ENCODE measurements at places on chromosomes 11 and 22.

GRCh38 chr11:34358258-34358727 is 483 bp upstream of the ABTB2 start:
- peak; percentile 8 for DNase-seq

DNA sequence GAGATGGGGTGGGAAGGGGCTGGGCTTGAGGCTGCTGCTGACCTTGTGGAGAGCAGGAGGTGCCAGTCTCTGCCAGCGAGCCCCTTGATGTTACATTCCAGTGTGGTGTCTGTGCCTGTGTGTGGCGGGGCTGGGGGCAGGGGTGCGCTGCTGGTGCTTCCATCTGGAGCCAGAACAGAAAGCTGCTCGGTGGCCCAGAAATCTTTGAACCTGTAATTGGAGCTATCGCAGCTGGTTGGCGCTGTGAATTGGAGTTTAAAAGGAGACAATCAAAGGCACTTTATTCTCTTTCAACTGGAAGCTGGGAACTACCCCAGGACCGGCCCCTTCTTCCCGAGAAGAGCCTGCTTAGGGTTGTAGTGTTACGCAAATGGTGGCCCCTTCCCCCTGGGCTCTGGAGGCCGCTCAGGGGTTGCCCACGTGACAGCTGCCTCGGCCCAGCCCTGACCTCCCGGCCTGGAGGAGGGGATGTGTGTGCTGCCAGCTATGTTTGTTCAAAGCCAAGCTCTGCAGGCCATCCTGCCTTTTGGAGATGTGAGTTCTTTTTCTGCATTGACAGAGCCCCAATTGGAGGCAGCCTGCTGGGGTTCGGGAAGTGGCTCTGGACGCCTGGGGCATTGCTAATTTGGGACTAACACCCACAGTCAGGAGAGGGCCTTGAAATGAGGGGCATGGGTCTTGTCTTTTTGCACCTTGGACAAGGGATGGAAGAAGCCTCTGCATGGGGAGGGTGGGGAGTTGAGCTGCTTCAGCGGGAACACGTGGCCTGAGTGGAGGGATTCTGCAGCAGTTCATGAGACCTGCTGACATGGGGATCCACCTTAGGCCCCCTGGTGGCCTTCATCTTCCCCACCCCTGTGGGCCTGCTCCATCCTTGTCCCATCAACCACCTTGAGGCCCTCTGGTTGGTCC is 14.0 kb upstream of the ARSA start:
- DNase-seq, result no peak

DNA sequence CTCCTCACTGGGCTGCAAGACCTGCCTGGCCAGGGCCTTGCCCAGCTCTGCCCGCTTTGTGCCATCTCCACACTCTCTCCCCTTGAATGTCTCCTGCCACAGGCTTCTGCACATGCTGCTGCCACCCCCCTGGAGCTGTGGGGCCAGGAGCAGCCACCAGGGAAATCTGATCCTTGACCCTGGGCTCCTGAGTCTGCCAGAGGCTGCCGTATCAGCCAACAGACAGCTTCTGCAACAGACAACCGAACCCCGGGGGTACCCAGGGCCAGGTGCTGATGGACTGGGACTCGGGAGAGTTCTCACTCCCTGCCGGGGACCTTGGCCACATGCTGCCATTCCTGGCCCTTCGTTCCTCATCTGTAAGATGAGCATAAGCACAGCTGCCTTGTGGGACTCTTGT is 3.3 kb upstream of the PPARA start:
- no peak for DNase-seq

DNA sequence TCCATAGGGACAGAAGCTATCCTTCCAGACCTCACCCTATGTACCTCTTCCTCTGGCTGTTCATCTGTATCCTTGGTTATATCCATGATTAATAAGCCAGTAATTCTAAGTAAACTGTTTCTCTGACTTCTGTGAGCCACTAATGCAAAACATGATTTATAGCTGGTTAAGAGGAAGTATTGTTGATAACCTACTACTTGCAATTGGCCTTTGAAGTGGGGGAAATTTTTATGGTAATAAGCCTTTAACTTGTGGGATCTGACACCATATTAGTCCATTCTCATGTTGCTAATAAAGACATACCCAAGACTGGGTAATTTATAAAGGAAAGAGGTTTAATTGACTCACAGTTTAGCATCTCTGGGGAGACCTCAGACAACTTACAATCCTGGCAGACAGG is 21.9 kb downstream of the CASP12 start:
- DNase-seq, result no peak

- DNase-seq, result no peak
Measured at GRCh38 chr22:21450320-21450831, 16.8 kb upstream of the TMEM191C start.

DNA sequence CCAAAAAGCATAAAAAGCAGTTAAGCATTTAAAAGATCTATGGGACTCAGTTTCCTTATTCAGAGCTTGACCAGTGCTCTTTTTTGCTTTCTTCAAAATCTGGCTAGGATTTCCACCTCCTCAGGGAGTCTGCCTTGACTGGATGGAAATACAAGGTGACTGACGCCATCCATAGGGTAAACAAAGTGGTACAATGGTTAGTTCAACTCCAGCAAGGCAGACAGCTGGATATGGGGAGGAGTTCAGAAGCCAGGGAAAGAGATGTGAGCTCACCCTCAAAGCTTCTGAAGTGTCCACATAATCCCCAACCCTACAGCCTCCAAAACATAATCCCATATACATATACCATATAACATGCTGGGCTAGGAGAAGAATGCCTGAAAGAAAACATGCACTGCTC is 52.0 kb downstream of the KIRREL3 start:
- DNase-seq, result no peak

GRCh38 chr11:62545437-62546243 is 966 bp downstream of the AHNAK start:
- no peak for DNase-seq

DNA sequence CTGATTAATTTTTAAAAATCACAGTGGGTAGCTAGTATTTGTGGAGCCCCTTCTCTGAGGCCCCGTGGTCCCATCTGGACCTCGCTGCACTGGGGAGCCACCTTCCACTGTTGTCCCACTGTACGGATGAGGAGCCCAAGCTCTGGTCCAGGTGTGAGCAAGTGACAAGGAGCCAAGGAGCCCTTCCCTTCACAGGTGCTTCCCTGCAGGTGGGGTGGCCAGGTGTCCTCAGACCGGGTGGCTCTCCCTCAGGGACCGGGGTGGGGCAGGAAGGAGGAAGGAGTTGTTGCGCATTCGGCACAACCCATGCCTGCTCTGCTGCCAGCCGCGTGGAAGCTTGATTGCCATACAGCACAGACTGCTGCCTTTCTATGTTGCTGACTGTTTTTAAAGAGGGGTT is 10.4 kb upstream of the SEPTIN5 start:
- no peak for DNase-seq

DNA sequence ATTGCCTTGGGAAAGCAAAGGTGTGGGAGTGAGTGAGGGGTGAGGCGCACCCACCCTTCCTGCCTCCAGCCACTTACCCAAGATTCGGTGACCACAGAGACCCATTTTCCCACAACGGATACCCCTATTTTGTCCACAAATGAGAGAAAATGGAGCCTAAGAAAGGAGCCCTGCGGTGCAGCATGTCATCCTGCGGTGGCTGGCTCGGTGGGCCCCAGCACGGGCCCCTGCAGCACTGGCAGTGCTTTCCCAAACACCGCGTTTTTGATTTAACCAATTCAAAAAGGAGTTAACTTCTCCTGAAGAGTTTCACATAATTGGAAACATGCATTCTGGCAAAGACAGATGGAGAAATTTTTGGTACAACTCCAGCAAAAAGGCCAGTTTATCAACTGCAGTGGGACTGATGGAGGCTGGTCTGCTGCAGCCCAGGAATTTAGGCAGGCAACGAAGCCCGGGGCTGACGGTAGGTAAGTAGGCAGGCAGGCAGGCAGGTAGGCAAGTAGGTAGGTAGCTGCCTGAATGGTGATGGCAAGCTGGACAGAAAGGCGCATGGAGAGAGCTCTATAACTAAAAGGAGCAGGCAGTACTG is 84.2 kb downstream of the FDX1 start:
- DNase-seq, result no peak

DNA sequence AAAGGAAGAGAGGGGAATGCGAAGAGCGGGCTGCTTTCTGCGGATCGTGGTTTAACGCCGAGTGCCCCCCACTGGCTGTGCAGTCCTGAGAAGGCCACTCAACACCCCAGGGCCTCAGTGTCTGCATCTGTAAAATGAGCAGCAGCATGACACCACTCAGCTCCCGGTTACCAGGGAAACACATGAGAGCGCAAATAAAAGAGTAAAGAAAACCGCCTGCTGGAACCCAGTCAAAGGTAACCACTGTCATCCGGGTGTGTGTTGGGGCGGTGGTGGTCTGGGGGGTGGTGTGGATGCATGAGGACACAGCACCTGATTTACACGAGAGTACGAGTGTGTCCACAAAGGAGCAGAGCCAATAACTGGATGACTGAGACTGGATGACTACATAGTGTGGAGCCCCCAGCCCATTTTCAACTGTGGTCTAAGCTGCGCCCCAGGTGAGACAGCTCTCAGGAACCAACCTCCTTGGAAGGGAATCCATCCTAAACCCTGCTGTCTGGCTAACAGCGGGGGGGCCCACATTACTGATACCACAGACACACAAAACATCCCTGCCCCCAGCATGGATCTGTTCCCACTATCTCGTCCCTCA is 5.7 kb downstream of the CELSR1 start:
- no peak for DNase-seq

- DNase-seq, result no peak
Measured at GRCh38 chr22:49973018-49973961, 12.7 kb downstream of the PIM3 start.

DNA sequence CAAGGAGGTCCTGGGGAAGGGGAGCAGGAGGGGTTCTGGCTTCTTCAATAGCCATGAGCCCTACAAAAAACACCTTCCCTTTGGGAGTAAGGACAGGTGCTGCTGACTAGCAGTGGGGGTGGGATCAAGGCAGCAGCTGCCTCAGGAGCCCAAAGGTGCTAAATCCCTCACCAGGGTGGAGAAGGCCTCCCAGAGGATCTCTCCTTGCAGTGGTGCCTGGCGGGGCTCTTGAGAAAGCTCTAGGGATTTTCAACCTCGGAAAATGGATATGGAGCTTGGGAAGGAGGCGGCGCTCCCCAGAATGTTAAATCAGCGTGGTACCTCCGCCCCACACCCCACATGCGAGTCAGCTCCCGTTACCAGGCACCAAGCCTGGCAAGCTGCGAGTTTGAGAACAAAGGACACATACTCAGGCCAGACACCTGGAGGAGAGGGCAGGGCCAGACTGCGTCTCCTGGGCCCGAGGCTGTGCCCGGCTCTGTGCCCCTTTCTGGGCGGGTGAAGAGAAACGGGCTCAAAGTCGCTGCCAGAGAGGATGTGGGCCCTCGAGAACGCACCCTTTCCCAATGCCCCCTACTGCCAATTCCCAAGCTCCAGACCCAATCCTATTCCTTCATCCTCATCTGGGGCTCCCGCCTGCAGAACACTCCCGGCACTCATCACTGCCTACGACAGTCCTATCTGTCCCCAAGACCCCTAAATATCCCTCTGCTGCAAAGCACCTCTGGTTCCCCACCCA is 139.0 kb downstream of the BRD1 start:
- no peak for DNase-seq
